ENCODE measurements at places on chromosomes 13 and 19.
A peak's percentile ranks its signal among the peaks of the same experiment; 100 is the strongest.

DNA sequence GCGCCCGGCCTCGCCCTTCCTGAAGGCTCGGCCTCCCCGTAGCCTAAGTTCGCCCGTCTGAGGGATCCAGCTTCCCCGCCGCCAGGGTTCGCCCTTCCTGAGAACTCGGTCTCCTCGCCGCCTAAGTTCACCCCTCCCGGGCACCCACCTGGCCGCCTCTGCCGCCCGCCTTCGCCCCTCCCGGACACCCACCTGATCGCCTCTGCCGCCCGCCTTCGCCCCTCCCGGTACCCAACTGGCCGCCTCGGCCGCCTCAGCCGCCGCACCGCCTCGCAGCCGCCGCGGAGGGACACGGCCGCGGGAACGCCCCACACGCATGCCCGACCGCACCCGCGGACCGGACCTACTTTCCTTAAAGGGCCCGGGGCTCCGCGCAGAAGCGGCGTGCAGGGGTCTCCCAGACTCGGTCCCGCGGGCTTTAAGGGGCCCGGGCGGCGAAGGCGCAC is at the start of gene MOB3A:
TSS of gene MOB3A (minus strand) at position 293 of the 446 bp plus-strand sequence. CDS start 17,766 bp downstream, outside the sequence.
- DNase-seq = peak; percentile 79

GRCh38 chr13:32206097-32206740 is 108.9 kb downstream of the ZAR1L start:
- no peak for DNase-seq

GRCh38 chr13:28532388-28533124 is 37.6 kb upstream of the FLT1 start:
- DNase-seq = no peak

GRCh38 chr13:44244288-44244687 is 129.3 kb upstream of the SERP2 start:
- DNase-seq = no peak

- no peak for DNase-seq
These were observed 333.1 kb downstream of the GPC6 start for GRCh38 chr13:93559718-93560117.

All from T-helper 9 cell (primary cell).